ENCODE measurements at places on chromosomes 2 and 18. TPM values are rescaled to one million over a fixed set of nuclear protein-coding genes. Genes with fewer than 3 reads are reported as not detected.

SCYGR7 gene
- not detected for total RNA-seq

ARHGEF33 gene
- total RNA-seq, result 0.46 TPM

MFSD2B gene
- total RNA-seq, result not detected

REG1A gene
- not detected for total RNA-seq

C1D gene
- 24.3 TPM for total RNA-seq

- DNase-seq, result no peak
Observed at GRCh38 chr2:237351046-237351445, 62.9 kb downstream of the COL6A3 start.

GRCh38 chr2:237591141-237591881 is 777 bp upstream of the RAB17 start:
- no peak for DNase-seq

DNA sequence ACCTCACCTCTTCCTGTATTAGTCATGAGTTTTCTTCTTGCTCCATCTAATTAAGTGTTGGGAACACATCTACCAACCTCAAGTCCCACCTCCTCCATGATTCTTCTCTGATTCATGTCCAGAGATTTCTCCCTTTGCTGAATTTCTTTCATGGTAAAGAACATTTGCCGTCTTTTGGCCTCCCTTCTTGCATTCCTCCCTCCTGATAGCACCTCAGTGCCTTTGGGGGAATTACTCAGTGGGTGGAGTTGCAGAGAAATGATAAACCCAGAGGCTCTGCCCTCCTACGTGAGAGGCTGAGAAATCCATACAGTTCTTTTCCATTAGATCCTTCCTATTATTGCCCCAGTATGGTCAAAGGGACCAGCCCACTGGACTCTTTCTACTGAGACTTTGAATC is 651.9 kb downstream of the SLC4A3 start:
- peak; percentile 44 for DNase-seq

GRCh38 chr2:224122542-224122941 is 83.5 kb upstream of the SERPINE2 start:
- no peak for DNase-seq

DNA sequence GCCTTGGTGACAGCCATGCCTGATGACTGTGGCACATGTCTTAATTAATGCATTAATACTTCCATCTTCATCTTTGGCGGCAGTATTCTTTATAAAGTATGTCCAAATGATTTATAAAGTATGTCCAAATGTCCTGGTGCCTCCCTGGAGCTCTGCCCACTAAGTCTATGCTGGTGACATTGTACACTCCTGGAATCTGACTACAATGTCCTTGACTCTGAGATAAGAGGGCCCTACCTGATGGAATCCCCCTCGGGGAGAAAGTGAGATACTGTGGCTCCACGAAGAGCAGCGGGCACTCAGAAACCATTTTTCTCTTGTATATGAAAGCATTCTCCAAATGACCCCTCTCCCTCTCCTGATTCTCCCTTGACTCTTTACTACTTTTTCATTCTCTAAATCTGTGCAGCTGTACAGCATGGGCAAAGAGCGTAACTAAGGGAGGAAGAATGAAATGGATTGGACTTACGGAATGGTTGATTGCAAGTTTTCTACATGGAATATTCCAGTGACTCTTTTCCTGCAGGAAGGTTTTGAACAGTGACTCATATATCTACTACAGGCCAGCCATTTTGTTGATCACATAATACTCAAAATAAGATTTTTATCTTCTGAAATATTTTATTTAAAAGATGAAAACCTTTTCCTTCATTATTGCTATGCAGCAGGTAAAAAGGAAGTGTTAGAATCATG is 17.3 kb downstream of the RAB12 start:
- no peak for DNase-seq

GRCh38 chr2:23028106-23028505 is 356.9 kb upstream of the KLHL29 start:
- DNase-seq, result no peak

- DNase-seq, result no peak
Observed at GRCh38 chr2:171402906-171403580, 30.7 kb downstream of the METTL8 start.

- DNase-seq, result no peak
Observed at GRCh38 chr2:236289766-236290462, 25.7 kb upstream of the ASB18 start.

- DNase-seq, result no peak
Observed at GRCh38 chr18:9608298-9608697, 6.1 kb downstream of the PPP4R1 start.
